ENCODE measurements at places on chromosomes 16 and 17.

DNA sequence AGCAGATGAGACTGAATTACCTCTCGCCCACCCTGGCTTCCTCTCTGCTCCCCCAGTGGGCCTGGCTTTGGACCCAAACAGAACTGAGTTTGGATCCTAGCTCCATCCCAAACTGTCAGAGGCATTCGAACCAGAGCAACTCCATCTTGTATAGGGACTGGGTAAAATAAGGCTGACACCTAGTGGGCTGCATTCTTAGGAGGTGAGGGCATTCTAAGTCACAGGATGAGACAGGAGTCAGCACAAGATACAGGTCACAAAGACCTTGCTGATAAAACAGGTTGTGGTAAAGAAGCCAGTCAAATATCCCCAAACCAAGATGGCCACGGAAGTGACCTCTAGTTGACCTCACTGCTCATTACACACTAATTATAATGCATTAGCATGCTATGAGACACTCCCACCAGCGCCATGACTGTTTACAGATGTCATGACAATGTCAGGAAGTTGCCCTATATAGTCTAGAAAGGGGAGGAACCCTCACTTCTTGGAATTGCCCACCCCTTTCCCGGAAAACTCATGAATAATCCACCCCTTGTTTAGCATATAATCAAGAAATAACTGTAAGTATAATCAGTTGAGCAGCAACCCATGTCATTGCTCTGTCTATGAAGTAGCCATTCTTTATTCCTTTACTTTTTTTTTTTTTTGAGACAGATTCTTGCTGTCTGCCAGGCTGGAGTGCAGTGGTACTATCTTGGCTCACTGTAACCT lies 44.4 kb downstream of the LYRM1 start:
- DNase-seq: no peak

DNA sequence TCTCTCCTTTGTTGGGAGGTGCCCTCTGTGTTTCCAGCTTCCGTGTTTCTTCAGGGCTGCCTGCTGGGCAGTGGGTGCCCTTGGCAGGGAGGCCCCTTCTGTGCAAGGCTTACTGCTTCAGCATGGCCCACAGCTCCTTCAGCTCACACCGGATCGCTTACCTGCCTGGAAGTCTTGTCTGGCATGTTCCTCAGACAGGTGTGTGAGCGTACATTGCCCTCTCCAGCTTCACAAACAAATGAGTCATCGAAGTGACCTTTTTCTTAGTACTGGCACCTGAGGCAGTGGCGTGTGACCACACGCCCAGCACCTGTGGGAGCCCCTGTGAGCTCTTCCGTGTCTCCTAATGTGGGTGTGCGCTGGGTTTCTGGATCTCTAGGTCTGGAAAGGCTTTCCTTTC lies 3.5 kb downstream of the RAB40C start:
- DNase-seq: no peak

GRCh38 chr17:59238906-59239305 lies 18.6 kb downstream of the GDPD1 start:
- no peak for DNase-seq

- DNase-seq: no peak
Measured at GRCh38 chr17:39716879-39717536, 13.3 kb downstream of the MIEN1 start.

DNA sequence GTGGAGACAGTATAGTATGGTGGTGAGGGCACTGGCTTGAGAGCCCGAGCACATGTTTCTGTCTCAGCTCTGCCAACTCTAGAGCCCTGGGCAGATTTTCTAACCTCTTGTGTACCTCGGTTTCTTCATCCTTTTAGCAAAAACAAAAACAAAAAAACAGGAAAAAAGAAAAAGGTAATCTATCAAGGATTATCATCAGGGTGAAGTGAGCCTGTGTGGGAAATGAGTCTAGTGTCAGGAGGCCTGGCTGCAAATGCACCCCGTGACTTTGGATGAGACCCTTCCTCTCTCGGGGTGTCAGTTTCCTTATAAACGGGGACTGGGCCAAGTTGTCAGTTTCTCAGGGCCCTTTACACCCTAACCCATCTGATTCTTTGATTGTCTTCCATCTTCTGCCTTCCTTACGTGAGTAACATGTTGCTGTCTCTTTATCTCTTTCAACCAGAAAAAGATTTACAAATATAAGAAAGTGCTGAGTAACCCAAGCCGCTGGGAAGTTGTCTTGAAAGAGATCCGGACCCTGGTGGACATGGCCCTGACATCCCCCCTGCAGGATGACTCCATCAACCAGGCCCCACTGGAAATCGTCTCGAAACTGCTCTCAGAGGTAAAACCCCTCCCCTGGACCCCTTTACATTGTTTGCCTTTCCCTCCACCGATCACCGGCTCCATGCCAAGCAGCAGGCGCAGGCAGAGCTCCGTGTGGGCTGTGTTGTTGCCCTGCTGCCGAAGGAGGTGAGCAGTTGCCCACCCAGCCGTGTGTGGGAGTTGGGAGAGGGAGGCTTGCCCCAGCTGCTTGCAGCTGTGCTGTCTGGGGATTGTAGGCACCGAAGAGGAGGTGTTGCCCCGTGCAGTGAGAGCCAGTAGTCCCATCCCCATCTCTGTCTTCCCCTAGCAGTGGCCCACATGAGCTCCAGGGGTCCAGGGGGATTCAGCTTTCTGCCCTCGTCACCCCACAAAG lies 127.1 kb upstream of the PLCG2 start:
- no peak for DNase-seq

DNA sequence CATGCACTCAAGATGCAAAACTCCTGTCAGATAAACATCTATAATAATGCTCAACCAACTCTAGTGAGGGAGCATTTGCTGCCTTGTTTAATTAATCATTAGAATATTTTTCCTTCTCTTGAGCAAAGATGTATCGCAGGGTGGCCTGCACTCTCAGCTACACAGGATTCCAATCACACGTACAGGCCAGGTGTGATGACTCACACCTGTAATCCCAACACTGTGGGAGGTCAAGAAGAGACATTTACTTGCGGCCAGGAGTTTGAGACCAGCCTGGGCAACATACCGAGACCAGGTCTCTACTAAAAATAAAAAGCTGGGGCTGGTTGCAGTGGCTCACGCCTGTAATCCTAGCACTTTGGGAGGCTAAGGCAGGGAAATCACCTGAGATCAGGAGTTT lies 49.1 kb downstream of the ARHGAP17 start:
- no peak for DNase-seq

DNA sequence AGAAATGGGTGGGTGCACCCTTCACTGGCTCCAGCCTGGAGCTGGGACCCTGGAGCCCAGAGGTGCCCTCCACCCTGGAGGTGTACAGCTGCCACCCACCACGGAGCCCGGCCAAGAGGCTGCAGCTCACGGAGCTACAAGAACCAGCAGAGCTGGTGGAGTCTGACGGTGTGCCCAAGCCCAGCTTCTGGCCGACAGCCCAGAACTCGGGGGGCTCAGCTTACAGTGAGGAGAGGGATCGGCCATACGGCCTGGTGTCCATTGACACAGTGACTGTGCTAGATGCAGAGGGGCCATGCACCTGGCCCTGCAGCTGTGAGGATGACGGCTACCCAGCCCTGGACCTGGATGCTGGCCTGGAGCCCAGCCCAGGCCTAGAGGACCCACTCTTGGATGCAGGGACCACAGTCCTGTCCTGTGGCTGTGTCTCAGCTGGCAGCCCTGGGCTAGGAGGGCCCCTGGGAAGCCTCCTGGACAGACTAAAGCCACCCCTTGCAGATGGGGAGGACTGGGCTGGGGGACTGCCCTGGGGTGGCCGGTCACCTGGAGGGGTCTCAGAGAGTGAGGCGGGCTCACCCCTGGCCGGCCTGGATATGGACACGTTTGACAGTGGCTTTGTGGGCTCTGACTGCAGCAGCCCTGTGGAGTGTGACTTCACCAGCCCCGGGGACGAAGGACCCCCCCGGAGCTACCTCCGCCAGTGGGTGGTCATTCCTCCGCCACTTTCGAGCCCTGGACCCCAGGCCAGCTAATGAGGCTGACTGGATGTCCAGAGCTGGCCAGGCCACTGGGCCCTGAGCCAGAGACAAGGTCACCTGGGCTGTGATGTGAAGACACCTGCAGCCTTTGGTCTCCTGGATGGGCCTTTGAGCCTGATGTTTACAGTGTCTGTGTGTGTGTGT lies 46.8 kb downstream of the IL21R start:
- DNase-seq: no peak

GRCh38 chr17:35129154-35129972 lies 7.9 kb downstream of the FNDC8 start:
- no peak for DNase-seq

DNA sequence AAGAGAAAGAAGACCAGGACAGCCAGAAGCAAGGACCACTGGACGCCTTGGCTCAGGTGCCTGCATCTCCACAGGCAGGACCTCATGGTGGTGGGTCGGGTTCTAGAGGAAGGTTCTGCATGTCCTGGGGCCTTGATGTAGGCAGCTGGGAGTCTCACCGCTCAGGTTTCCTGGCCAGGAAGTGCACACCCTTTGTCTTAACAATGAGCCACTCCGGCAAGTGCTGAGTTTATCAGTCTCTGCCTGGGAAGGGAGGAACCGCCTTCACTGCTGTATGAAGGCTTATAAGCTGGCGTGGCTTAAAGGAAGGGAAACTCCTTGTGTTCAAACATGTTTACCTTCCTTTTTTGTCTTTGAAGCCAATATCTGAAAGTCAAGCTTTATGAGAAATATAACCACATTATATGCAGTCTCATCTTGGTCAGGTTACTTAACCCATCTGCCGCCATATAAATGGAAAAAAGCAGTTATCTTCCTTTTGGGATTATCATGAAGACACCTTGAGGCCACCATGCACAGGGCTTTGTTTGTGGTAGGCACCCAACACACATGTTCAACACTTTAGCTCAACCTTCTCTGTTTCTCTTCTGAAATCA lies at the start of gene ST6GALNAC1:
TSS of gene ST6GALNAC1 (minus strand) at position 205 of the 596 bp plus-strand sequence. CDS start at position 86, 119 bp downstream.
- DNase-seq: no peak

DNA sequence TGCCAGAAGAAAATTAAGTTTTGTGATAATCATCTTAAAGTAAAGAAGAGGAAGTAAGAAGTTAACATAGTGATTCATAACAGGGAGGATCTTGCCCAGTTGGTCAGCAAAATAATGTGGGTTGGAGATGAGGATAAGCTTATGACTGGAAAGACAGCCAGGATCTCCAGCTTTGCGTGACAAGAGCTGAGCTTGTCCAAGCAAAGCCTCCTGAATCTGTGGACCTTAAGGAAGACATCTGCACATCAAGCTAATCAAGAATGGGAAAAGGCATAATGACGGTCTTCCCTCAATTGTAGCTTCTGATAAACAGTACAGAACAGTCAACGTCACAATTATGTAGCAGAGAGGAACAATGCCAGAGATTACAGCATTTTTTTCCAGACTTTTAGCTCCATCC lies 744.7 kb upstream of the GOT2 start:
- DNase-seq: no peak

DNA sequence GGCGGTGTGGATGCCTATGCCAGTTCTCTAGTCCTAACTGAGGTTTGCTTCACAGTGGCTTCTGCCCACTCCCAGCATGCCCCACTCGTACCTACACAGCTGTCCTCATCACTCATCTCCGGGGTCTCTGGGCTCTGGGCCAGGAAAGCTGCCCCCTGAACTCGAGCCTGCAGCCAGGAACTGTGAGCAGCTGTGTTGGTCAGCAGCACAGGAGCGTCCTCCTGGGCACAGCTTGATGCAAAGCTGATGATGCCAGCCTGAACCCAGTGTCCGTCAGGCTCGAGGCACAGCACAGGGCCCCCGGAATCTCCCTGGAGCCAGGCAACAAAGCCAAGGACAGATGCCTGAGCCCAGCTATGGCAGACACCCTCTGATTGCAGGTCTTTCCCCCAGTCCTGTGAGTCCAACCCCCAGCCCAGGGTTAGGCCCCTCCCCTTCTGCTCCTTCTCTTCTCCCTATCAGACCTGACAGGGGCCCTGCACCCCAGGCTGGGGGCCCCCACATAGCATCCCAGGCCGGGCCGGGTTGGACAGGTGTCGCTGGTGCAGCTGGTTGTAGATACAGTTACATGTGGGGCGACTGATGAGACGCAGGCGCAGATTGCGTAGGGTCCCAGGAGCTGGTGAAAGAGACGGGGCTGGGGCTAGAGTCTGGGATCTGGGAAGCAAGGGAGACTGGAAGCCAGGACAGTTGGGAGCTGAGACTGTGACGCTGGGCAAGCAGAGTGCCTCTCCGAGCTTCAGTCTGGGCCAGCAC lies 2.7 kb downstream of the PRSS53 start:
- no peak for DNase-seq

- no peak for DNase-seq
Measured at GRCh38 chr17:73600103-73600871, 44.0 kb downstream of the SDK2 start.

GRCh38 chr17:69796078-69796477 lies 278.9 kb upstream of the KCNJ16 start:
- DNase-seq: no peak

DNA sequence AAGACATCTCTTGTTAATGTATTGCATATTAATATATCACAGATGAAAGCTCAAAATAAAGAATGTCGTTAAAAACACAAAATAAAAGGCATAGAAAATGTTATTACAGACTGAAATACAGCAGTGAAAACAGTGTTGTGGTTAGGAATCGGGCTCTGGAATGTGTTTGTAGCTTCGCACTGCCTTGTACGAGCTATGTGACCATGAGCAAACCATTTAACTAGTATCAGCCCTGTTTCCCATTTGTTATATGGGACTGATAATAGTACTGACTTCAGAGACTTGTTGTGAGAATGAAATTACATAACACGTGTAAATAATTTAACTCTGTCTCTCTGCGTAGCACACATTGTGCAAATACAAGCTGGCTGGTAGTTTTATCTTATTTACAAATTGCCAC lies 648 bp upstream of the RBFOX1 start:
- DNase-seq: no peak

- DNase-seq: no peak
Measured at GRCh38 chr16:2162676-2163118, 7.1 kb downstream of the TRAF7 start.

GRCh38 chr16:66403531-66404145 lies 23.5 kb upstream of the BEAN1 start:
- DNase-seq: no peak

DNA sequence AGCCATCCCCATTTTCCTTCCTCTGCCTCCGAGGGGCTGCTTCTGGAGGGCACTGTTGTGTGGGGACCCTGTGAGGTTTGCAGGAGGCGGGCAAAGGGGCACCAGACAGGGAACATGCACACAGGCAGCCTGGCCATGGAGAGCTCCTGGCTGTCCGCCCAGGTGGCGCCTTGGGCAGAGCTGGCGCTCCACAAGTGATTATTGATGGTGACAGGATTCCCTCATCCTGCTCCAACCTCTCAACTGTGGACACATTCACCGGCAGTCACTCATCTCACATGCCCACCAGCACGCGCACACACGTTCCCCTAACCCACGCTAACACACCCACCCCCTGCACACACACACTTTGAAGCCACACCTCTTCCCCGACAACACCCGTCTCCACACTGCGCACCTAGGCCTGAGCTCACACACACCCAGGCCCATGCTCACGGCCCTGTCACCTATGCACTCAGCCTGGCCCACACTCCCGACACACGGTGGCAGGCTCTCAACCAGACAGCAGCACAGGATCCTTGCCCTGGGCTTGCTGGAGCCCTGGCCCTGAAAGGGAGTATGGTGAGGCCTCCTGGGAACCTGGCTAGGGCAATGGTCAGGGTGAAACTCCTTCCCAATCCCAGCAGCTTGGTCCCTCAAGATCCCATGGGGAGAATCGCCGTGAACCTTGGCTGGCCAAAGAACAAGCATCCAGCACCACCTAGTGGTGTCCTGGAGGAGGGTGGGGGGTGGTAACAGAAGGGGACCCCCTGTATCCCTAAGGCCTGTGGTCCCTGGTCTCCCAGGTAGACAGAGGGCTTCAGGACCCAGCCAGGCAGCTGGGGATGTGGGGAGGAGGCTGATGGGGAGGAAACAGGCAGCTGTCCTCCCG lies 3.6 kb downstream of the PNMT start:
- no peak for DNase-seq

Measured in omental fat pad (tissue), 4 donors.